Pancreas (tissue), 10 donors: ENCODE measurements at places on chromosomes 1 and 21. TPM values are rescaled to one million over a fixed set of nuclear protein-coding genes. Genes with fewer than 3 reads are reported as not detected.

DNA sequence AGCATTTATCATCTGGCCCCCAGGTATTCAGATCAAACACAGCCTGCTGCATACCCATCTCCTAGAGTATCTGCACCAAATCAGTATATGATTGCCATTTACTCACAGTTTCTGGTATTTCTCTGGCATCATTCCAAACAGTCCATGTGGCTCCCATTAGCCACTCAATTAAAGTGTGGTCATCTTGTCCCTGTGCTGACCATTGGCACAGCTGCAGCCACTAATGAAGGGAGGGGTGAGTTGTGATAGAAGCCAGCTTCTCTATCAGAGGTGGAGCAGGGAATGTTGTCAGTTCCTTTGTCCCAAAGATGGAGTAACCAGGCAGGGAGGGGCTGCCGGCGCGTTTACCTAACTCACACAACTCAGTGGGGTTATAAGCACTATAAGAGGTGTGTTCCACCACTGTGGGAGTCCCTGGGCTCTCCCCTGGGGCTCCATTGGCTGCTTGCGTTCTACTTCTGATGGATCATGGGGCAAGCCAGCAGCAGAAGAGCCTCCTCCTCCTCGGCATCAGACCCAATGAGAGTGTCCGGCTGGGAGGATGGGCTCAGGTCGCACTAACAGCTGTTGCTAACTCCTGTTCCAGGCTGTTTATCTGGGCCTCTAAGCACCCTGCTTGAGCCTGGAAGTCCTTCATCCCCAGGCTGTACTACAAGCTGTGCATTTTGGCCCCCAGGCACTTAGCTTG is 108.6 kb downstream of the GDAP2 start:
- no peak for DNase-seq

C4BPB gene
- 5.2 TPM for total RNA-seq

EPHA10 gene
- 3.8 TPM for total RNA-seq

DNA sequence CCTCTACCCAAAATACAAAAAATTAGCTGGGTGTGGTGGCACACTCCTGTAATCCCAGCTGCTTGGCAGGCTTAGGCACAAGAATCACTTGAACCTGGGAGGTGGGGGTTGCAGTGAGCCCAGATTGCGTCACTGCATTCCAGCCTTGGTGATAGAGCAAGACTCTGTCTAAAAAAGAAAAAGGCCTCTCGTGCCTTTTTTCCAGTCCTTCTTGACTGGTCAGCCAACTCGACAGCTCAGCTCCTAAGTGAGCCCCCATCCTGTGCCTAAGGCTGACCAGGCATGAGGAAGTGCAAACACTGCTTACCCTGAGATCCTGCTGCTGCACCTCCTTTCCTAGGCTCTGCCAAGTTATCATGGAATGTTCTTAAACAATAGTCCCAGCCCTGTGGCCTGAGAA is 10.1 kb upstream of the PROK1 start:
- DNase-seq: peak; percentile 20

GRCh38 chr1:59331686-59332620 is 35.1 kb downstream of the FGGY start:
- no peak for DNase-seq
